CD4-positive, alpha-beta T cell treated with Interleukin-17A for 1 hour (primary cell): ENCODE measurements at places on chromosomes 7 and 10.

DNA sequence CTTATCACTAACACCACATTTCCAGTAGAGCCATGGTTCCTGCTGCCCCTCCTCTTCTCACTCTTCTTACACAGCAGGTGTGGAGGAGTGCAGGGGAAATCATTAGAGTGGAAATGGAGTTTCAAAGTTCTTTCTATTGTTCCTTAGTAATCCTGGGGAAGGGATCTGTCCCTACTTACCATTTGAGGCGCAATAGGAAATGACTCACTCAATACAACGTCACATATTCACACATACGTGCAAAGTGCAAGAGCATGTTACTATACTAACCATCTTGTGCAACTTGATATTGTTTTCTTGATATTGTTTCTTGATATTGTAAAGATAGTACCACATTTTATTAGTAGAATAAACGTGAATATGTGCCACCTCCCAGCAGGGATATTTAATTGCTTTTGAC is 1010.2 kb downstream of the DNAJB9 start:
- DNase-seq: no peak

GRCh38 chr10:102962951-102963755 is 45.1 kb downstream of the CNNM2 start:
- DNase-seq: no peak

GRCh38 chr7:142348100-142348499 is 90.2 kb upstream of the PRSS58 start:
- DNase-seq: no peak

DNA sequence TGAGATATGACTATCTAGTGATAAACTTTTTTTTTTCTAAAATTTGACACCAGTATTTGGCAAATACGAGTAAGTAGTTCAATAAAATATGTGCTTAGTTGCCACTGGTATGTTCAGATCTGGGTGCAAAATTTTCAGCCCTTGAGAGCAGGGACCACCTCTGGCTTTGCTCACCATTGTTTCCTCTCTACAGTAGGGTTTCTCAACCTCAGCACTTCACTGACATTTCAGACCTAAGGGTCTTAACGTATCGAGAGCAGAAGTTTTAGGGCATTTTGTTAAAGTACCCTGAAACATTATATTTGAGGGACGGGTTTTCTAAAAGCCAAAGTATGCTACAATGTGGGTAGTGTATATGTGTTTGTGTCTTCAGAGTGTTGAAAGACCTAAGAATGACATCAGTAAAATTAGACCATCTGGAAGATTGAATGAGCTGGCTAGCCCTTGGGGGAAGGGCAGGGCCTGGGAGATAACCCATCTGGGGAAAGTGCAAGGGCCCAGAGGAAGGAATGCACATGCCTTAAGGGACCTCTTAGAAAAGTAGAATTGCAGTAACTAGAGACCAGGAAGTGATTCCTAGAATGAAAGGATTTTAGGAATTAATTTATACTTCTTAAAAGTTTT is 11.8 kb downstream of the BZW2 start:
- DNase-seq: no peak

DNA sequence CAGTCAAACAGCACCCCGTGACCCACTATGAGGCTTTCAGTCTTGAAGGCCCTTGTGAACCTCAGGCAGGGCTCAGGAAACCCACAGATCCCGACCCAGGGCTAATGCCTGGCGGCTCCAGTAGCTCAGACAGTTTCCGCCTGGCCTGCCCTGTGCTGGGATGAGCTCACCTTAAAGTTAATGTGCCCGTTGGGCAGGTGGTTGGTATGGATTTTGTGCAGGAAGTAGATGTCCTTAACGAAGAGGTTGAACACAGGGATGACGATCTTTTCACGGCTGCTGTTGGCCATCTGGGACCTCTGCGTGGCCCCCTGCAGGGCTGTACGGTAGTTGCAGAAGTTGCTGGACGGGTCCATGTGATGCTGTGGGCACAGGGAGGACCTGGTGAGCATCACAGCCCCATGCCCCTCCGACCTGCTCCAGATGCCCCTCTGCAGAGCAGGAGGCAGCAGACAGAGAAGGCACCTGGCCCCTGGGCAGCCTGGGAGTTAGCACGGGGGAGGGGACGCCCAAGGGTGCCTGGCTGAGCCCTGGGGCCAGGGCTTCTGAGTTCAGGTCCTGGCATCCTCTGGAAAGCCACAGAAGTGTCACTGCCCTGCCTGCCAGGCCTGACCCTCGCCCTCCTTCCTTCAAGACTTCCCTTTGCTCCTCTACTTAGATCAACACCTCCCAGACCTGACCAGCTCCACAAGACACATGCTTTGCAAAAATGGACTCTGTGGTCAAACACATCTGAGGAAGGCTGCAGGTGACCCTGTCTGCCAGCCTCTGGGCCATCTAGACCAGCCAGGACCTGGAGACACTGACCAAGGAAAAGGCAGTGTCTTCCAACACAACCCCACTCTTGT is 59.8 kb downstream of the CSGALNACT2 start:
- DNase-seq: peak; percentile 13

DNA sequence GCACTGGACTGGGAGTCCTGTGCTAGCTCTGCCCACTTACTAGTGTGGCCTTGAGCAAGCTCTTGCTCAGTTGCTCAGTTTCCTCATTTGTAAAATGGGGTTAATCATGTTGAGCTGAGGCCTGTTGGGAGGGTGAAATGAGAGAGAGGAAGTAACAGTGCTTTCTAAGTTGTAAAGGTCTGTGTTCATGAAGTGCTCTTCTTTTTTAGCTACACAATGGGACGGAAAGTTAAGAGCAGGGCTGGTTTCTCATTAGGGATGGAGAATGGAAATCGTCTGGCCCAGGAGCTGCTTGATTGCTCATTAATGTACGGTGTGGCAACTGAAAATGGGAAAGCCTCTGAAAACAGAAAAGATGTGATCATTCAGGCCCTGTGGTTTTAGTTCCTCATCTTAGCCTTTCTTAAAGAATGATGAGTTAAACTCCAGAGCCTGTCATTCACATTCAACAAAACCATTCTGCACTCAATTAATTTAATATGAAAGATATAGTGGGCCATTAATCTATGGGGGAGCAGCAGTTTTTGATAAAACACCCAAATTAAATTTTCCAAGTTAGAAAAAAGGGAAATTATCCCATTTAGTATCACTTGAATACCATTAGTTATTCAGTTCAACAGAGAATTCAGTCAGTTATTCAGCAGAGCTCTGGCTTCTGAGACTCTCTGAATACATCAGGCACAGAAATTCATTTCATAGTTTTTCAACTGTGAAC is 60.5 kb downstream of the SH2D4B start:
- no peak for DNase-seq
